ENCODE measurements at places on chromosomes 2 and 18. TPM values are rescaled to one million over a fixed set of nuclear protein-coding genes. Genes with fewer than 3 reads are reported as not detected.

The MAP3K19 gene
- total RNA-seq: not detected

The CRIM1 gene
- 1,217 TPM for total RNA-seq

The HOXD3 gene
- 18.0 TPM for total RNA-seq

The UGT1A3 gene
- not detected for total RNA-seq

The MALT1 gene
- 8.5 TPM for total RNA-seq

The CXCR2 gene
- total RNA-seq: not detected

The COL5A2 gene
- 107 TPM for total RNA-seq

The OTOS gene
- not detected for total RNA-seq

The ANKRD30BL gene
- total RNA-seq: not detected

The LOXL3 gene
- total RNA-seq: 1.6 TPM

The VWA3B gene
- total RNA-seq: not detected

The UPP2 gene
- not detected for total RNA-seq

The KLHL41 gene
- total RNA-seq: 0.19 TPM

The VWC2L gene
- not detected for total RNA-seq

The CYP27A1 gene
- 9.1 TPM for total RNA-seq

The PRSS56 gene
- total RNA-seq: not detected

The REG3A gene
- not detected for total RNA-seq

The NETO1 gene
- total RNA-seq: not detected

The ANKRD29 gene
- total RNA-seq: 5.2 TPM

The CD8B2 gene
- total RNA-seq: not detected

The C2orf80 gene
- total RNA-seq: not detected

The MROH2A gene
- total RNA-seq: not detected

The POTEI gene
- total RNA-seq: 0.48 TPM

The ASAP2 gene
- 72.8 TPM for total RNA-seq

The APOB gene
- total RNA-seq: 0.10 TPM

The MZT2B gene
- 92.4 TPM for total RNA-seq

The CFAP53 gene
- 0.10 TPM for total RNA-seq

The ABCG8 gene
- not detected for total RNA-seq

The RHOB gene
- 994 TPM for total RNA-seq

The ACVR1C gene
- total RNA-seq: not detected

The ZAP70 gene
- not detected for total RNA-seq

The PDE11A gene
- 0.10 TPM for total RNA-seq

The SOX11 gene
- total RNA-seq: not detected

The ROCK1 gene
- 38.2 TPM for total RNA-seq

The ZNF516 gene
- total RNA-seq: 14.8 TPM

The TMEM18 gene
- total RNA-seq: 12.1 TPM

The PDCD1 gene
- total RNA-seq: not detected

The MC4R gene
- not detected for total RNA-seq

The PAX8 gene
- 1.3 TPM for total RNA-seq
